Colonic mucosa (tissue), 4 donors: ENCODE measurements at places on chromosomes 1 and 21. TPM values are rescaled to one million over a fixed set of nuclear protein-coding genes. Genes with fewer than 3 reads are reported as not detected.

Gene MCOLN2
- total RNA-seq: 15.4 TPM

GRCh38 chr21:35981514-35982070, 78.7 kb downstream of the SETD4 start:
- no peaks in the 10 kb centered on the region for H3K4me1 ChIP-seq
- no peak overlapping the region for H3K27ac ChIP-seq
- no peak for DNase-seq
- H3K27me3 ChIP-seq: no peaks in the 10 kb centered on the region

DNA sequence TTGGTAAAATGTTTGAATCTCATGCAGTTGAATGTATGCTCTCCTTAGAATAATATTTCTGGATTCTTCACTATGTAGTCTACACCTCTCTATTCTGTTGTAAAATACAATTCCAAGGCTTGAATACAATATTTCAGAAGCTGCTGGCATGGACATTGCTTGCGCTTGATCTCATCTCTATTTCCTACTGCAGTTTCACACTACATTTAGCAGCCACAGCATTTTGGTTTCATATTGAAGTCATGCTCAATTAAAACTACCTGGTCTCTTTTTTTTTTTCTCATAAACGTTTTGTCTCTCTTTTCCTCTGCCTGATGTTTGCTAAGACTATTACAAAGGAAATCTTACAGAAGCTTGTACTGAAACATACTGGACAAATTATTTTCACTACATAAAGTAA, 631.0 kb upstream of the TMPRSS15 start:
- DNase-seq: no peak
- H3K27ac ChIP-seq: no peak overlapping the region
- H3K36me3 ChIP-seq: no peaks in the 10 kb centered on the region

GRCh38 chr1:112537456-112537855, 28.7 kb downstream of the WNT2B start:
- no peak overlapping the region for H3K4me3 ChIP-seq
- H3K36me3 ChIP-seq: no peaks in the 10 kb centered on the region

DNA sequence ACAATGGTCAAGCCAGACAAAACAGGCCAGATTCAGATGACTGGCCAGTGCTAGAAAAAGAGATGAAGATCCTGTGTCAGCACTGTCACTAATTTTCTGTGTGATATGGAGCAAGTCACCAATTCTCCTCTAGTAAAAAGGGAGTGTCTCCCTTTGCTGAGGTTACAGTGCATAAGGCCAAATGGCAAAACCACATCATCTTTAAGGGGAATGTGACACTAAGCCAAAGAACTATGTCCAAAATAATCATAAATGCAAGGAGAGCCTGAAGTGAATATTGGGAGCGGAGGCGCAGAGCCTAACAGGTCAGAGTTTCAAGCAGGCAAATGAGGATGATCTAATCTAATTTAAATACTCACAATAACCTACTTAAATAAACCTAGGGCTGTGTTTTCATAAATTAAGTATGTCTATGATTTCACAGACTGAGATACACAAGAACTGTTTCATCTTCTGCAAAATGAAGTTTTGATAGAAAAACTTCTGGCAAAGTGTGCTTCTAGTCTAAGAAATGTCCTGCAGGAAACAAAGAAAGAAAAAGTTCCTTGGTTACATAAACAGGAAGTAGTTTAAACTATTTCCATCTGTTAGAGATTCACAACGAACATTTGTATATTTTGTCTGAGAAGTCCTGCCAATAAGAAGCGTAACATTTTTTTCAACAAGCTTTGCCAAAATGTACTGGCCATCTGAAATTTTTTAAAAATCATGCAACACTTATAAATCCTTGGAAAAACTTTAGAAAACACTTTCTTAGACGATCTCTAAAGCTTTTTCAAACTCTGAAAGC, 290.2 kb downstream of the LRRC40 start:
- no peaks in the 10 kb centered on the region for H3K36me3 ChIP-seq
- no peaks in the 10 kb centered on the region for H3K4me1 ChIP-seq
- no peaks in the 10 kb centered on the region for H3K27me3 ChIP-seq
- H3K27ac ChIP-seq: no peak overlapping the region
- DNase-seq: no peak

GRCh38 chr1:153647346-153647714, 11.2 kb upstream of the SNAPIN start:
- H3K4me3 ChIP-seq: no peak overlapping the region
- peaks cover 15% of the 10 kb centered on the region for H3K36me3 ChIP-seq
- H3K4me1 ChIP-seq: no peaks in the 10 kb centered on the region
- H3K27ac ChIP-seq: no peak overlapping the region
- no peak for DNase-seq
- no peaks in the 10 kb centered on the region for H3K27me3 ChIP-seq

DNA sequence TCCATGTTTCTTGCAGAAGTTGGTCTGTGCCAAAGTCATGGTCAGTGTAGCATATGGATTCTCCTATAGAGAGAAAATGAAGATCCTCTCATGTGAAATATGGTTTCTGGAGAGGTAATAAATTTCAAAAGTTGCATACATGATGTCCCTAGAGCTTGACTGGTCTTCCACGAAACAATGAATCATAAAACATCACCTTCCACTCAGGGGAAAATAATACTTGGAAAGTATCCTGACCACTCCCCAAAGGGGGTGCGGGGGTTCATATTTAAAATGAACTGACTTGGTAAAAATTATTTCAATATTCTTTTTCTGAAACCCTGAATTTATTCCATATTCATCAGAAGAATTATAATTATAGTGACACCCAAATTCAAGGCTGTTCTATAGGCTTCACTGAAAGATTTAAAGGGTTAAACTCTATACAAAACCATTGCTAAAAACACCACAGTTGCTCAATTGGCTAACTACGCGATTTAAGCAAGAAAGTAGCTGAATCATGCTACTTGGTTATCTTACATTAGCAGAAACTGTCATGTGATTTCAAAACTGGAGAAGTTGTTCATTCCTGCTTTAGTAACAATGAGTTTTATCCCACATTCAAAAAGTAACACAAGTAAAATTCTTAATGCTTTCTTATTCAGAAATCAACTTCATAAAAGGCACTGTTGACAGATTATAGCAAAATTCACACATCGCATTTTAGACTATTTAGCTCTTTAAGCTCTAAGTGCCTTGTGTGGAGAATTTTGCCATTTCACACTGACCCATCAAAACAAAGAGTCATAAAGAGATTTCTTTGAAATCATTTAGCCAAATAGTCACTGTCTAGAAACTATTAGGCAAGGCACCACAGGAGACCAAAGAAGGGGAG, 5.3 kb downstream of the CREG1 start:
- no peaks in the 10 kb centered on the region for H3K27me3 ChIP-seq
- H3K4me3 ChIP-seq: no peak overlapping the region
- peak overlapping the region; percentile 32 for H3K27ac ChIP-seq
- no peak for DNase-seq
